ENCODE measurements at places on chromosomes 5 and 9.
A peak's percentile ranks its signal among the peaks of the same experiment; 100 is the strongest.

DNA sequence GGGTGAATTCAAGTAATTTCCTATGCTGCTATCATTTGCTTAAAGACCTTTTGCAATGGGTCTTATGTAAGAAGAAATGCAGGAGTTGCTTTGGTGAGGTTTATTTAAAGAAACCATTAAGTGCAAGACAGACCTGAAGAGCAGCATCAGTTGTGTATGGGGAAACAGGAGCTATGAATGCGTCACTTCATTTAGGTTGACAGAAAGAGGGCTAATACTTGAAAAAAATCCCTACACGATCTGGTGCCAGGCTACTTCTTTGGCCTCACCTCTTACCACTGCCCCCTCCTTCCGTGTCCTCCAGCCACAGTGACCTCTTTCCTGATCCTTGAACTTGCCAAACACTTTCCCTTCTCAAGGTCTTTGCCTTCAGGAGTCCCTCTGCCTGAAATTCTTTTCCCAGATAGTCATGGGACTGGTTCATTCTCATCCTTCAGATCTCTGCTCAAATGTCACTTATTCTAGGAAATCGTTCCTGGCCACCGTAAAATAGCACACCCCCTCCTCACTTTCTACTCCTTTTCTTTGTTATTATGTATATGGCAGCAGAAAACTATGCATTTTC, 1.4 kb upstream of the JAK2 start:
- no peak for DNase-seq

DNA sequence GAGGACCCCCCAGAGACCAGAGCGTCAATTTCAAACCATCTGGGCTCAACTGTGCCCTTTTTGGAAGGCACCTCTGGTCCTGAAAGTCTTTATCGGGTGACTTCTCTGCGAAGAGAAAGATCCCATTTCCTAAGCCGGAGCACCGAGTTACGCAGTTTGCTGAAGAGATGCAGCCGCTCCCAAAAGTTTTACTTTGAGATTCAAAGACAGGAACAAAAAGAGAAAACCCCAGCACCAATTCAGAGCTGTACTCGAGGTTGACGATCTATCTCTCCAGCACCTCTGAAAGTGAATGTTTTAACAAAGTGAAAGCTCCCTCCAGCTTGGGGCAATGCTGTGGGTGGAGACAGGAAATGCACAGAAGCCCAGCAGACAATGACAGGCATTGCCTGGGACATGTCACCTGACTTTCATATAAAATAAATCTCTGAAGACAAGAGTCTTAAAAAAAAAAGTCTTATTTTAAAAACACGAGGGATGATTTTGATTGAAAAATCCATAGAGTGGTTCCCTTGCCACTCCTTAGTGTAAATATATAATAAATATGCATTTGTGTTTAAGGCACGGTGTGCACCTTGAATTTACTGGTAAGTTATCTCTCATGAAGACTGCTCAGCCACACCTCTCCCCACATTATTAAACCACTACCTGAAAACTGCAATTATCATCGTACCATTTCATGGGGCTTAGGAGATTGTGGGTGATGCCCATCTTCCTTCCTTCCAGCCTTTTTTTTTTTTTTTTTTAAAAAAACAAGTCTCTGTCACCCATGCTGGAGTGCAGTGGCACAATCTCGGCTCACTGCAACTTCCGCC, 79.9 kb downstream of the FNBP1 start:
- DNase-seq = peak; percentile 44

GRCh38 chr5:151476016-151476415, 28.6 kb downstream of the SLC36A1 start:
- no peak for DNase-seq

- DNase-seq = no peak
Observed at GRCh38 chr9:5800969-5801738, 31.8 kb downstream of the ERMP1 start.

GRCh38 chr5:141672841-141673813, 8.9 kb downstream of the ARAP3 start:
- DNase-seq = no peak

- DNase-seq = peak; percentile 54
Observed at GRCh38 chr9:113876151-113876992, at the start of gene ZNF618. TSS of gene ZNF618 (plus strand) at chr9:113876309. CDS start at chr9:113876381, 72 bp downstream.
